Cardiac septum (tissue), 1 donor: ENCODE measurements at places on chromosomes 6 and 20.

DNA sequence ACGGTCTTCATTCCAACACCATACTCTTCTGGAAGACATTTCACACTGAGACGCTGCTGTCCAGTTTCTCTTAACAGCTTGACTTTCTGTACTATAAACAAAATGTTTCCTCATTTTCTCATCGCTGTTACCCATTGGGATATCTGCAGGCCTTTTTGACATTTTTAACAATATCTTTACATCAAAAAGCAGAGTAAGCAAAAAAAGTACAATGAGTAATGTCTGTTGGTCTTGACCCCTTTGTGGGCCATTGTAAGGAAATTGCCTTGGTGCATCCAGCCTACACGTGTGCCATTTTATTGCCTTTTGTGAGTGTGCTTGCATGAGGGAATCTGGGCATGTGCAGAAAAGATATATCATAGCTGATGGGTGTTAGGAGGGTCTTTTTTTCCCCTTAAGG, 129.1 kb upstream of the MANEA start:
- DNase-seq: no peak

DNA sequence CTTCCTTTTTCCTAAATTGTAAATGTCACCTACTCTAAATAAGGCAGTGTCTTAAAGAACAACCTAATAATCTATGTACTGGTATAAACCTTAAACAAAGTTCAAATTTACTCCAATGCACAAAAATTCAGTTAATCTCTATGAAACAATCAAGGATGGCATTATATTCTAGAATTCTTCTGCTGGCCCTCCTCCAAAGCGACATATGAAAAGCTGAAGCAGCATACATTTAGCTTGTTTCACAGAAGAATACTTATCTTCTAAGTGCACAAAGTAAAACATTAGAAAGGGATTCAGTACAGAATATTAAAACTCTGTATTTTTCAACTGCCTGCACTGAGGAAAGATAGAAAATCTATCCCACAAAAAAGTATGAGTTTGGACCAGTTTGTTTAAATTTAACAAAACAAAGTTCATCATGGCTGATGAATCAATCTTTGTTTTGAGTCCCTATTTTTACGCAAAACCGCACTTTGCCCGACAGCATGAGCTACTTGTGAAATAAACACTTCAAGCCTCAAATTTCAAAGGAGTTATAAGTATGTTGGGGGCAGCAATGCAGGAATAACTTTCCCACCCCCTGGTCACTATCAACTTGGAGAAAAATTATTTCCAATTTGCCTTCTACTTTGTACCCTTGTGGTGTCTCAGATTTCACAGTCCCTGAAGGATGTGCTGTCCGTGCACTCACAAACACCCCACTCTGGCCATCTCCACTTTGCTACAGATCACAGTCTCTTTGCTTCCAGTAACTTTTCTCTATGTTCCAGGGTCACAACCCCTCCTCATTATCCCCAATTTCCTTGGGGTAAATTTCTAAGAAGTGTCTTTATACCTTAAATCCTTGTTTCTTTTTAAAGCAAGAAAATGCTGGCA, 238.2 kb downstream of the PRKN start:
- DNase-seq: no peak

- DNase-seq: no peak
Observed at GRCh38 chr20:2311329-2311728, 15.5 kb downstream of the TGM3 start.

DNA sequence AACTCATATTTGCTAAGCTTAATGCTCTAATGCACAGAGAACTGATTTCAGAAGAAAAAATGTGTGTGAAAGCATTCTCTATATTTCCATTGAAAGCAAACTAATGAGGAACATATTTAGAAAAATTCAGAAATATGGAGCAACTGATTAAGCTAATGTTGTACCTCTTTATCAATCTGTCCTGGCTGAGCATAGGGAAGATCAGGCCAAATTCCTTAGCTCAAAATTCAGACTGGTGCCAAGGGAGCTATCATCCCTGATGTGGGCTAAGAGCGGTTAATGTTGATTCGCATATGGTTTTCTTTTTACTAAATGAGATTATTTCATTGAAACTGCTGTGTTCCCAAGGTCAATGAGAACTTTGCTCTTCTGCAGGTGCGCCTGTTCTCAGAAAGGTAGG, 93.9 kb upstream of the HS3ST5 start:
- DNase-seq: no peak

DNA sequence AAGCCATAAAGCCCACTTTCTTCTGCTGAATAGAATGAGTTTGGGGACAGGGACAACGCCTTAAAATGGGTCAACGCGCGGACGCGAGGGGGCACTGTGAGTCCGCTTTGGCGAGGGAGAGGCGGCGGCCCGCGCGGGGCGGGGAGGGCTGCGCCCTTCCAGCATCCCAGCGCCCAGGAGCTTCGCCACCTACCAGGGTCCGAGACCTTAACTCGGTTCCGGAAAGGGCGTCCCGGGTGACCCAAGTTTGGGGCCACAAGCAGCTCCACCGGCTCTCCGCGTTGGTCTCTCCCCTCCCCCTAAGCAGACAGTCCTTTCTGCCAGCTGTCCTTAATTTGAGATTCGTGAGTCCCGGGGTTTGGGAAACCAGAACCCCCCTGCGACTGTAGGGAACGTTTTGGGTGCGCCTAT, 1.8 kb upstream of the SAMD5 start:
- DNase-seq: peak; percentile 82
